ENCODE measurements at places on chromosomes 4 and X. TPM values are rescaled to one million over a fixed set of nuclear protein-coding genes. Genes with fewer than 3 reads are reported as not detected.

PPARGC1A gene
- total RNA-seq, result 4.4 TPM

CNKSR2 gene
- total RNA-seq, result 0.33 TPM

BEX5 gene
- total RNA-seq, result not detected

PASD1 gene
- not detected for total RNA-seq

HPF1 gene
- total RNA-seq, result 19.3 TPM

IL1RAPL2 gene
- total RNA-seq, result not detected

CACNA1F gene
- 0.26 TPM for total RNA-seq

RENBP gene
- total RNA-seq, result 5.4 TPM

KLHL13 gene
- total RNA-seq, result 22.5 TPM
